HCT116 (cell line): ENCODE measurements at places on chromosomes 6 and 20.

- DNase-seq: no peak
These were observed 10.2 kb upstream of the FOXF2 start for GRCh38 chr6:1379017-1379787.

- DNase-seq: peak; percentile 29
These were observed 47.7 kb downstream of the BANF2 start for GRCh38 chr20:17747431-17747846.

DNA sequence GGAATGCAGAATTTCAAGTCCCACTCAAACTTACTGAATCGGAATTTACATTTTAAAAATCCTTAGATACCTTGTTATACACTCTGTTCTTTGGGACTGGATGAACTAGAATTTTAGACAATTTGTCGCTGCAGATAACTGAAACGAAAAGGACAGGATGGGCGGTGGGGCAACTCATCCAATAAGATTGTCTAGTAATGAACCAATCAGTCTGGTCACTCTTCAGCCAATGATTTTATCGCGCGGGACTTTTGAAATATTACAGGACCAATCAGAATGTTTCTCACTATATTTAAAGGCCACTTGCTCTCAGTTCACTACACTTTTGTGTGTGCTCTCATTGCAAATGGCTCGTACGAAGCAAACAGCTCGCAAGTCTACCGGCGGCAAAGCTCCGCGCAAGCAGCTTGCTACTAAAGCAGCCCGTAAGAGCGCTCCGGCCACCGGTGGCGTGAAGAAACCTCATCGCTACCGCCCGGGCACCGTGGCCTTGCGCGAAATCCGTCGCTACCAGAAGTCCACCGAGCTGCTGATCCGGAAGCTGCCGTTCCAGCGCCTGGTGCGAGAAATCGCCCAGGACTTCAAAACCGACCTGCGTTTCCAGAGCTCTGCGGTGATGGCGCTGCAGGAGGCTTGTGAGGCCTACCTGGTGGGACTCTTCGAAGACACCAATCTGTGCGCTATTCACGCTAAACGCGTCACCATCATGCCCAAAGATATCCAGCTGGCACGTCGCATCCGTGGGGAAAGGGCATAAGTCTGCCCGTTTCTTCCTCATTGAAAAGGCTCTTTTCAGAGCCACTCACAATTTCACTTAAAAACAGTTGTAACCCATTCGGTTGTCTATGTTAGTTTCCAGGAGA lies 41.9 kb upstream of the HFE start:
- DNase-seq: no peak

DNA sequence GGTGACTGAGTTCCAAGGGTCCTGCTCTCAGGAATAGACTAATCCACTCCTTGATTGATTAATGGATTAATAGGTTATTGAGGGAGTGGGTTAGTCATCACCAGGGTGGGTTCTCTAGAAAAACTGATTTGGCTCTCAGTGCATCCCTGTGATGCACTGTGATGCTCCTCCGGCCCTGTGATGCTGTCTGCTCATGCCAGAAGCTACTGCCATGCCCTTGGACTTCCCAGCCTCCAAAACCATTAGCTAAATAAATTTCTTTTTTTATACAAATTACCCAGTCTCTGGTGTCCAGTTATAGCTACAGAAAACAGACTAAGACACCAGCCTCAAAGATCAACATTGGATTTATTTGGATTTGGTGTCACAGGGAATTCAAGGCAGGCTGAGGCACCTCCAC lies 40.4 kb upstream of the CST7 start:
- DNase-seq: no peak

DNA sequence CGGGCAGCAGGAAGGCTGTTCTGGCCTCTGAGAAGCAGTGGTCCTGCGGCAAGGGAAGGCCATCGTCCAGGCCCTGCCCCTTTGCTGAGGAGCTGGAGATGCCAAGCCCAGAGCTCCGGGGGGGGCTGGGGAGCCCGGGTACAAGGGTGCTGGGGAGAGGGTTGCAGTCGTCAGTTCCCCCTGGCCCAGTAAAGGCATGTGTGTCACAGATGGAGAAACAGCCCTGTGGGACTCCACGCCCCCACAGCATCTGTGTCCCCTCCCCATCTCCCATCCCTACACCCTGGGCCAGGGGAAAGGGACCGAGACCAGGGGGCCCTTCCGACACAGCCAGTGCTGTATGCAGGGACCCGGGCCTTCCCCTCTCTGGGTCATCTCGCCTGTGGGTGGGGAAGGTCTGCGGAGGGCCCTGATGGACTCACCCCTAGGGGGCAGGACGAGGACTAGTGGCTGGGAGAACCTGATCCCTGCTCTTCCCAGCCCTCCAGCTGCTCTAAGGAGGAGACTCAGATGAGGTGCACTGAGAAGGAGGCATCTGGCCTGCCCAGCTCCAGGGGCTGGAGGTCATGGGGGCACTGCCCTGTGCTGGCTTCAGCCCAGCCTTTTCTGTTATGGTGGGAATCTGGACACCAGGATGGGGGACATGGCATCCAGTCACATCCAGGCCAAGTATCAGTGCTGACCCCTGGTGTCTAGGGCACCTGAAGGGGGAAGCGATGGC lies 609 bp downstream of the MYL9 start:
- peak; percentile 33 for DNase-seq

- no peak for DNase-seq
These were observed 308.2 kb upstream of the THEMIS start for GRCh38 chr6:128208851-128209580.

- DNase-seq: peak; percentile 46
These were observed 585 bp upstream of the DSE start for GRCh38 chr6:116369964-116370759.

DNA sequence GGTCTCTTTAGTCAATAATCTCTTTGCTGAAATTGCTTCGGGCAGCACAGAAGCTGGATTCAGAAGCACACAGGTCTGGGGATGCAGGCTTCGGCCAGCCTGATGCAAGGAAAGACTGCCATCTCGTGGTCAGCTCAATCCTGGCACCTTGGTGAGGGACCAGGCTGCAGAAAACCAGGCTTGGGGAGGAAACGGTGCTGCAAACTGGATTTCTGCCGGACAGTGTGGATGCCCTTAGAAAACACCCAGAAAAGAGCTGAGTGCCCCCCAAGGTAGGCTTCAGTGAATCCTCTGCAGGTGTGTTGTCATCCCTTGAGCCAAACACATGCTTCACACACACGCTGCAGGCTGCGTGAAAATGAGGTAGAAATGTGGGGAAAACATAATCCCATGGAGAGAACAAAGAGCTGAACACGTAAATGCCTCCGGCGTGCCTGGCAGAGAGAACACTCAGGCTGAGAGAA lies 89.8 kb upstream of the PAX1 start:
- DNase-seq: peak; percentile 26

GRCh38 chr6:47654255-47654654 lies 44.1 kb upstream of the ADGRF4 start:
- no peak for DNase-seq

- DNase-seq: no peak
These were observed 183.6 kb upstream of the GMDS start for GRCh38 chr6:2429032-2429431.

GRCh38 chr6:129105793-129106192 lies 222.9 kb downstream of the LAMA2 start:
- no peak for DNase-seq

DNA sequence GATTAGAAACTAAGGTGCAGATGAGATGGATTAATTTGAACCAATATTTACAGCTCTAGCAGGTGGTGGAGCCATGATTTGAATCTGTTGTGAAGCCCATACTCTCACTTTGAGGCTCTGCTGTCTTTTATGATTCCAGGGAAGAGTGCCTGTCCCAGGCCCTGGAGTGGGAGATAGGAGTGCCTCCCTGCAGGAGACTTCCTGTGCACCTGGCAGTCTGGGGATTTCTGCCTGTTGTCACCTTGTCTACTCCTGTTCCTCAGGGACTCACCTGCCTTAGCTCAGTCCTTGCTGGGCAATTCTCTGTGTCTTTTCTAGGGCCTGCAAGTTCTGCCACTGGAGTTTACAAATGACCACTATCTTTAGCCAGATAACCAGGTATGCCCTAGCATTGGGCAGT lies 46.3 kb downstream of the SCAND1 start:
- DNase-seq: no peak

DNA sequence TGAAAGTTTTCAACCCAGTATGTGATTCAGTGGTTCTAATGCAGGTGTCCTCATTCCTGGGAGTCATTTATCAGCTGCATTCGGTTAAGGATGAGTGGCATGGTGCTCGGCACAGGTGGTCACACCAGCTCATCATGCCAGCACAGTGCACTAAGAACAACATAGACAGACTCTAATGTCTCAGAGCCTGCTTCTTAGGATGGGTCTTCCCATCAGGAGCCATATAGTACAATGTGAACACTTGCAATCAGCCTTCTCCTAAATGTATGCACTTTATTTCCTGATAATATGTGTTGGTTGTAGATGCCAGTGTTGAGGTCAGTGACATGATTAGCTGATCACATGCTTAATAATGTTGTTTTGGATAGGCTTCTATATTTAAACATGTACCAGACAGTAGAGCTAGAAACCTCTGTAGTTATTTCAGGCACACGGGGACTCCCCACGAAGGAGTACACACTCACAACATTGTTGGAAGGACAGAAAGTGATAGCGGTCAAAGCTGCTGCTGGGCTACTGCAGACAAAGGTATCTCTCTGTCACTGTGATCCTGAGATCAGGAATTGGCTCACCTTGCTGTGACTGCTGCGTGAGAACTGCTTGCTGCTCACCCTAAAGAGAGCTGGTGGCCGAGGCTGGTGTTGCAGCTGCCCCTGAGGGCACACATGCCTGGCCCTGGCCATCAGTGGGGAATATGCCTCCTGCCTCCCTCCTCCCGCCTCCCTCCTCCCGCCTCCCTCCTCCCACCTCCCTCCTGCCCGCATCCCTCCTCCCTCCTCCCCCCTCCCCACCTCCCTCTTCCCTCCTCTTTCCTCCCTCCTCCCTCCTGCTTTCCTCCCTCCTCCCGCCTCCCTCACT lies 195.4 kb downstream of the SMOC2 start:
- no peak for DNase-seq

DNA sequence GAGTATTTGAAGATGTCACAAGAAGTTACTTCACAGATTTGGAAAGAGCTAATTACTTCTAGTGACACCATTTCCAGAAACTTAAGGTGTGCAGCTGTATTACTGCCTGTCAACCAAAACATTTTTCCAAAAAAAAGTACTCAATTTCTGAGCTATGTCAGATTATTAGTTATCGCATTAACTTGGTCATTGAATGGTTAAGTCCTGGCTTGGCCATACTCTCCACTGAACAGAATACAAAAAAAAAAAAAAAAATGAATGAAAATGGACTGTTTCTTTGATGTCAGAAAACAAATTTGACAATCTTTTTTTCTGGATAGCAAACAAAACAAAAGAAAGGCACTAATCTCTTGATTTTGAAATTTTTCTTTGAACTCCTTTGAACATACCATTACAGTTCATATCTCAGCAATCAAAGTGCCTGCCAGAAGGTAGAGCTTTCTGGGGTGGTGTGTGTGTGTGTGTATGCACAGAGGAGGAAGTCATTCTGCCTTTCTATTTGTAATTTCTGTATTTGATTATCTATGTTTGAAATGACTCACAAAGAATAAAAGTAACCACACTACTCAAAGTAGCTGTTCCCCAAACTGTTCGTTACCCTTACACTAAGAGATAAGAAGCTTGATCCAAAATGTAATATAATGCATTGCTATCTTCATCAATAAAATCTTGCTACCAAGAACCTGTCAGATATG lies 210.8 kb upstream of the FUT9 start:
- DNase-seq: no peak

- DNase-seq: no peak
These were observed 57.7 kb downstream of the ADNP start for GRCh38 chr20:50873585-50873984.

DNA sequence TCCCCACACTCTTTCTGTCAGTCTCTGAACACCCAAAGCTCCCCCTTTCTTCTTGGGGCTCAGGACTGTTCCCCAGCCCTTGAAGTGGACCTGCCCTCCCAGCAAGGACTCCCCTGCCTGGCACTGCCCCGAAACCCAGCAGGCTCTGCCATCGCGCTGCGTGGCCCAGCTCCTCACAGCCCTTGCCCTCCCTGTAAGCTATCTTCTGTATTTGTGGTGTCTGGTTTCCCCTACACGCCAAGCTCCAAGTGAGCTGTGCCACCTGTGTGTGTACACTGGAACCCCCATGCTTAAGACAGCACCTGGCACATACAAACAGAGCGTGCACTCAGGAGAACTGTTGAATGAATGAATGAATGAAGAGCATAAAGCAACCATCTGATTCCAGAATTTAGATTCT lies 57.7 kb downstream of the TMEM242 start:
- DNase-seq: no peak

DNA sequence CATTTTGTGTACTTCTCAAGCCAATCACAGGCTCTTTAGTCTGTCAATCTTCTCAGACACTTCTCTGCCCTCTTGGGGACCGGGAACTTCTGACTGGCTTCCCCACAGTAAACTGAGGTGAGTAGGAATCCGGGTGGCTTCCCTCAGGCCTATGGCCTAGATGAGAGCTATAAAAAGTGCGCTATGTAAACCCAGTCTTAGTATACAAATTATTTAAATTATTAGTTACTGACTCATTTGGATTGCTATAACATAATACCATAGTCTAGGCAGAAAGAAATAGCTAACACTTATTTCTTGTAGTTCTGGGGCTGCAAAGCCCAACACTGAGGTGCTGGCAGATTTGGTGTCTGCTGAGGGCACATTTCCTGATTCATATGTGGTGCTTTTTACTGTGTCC lies 109.2 kb upstream of the MCHR2 start:
- DNase-seq: no peak

- DNase-seq: no peak
These were observed 219.0 kb downstream of the CDC5L start for GRCh38 chr6:44606504-44606903.

GRCh38 chr20:43650997-43651525 lies 15.9 kb upstream of the MYBL2 start:
- DNase-seq: no peak

DNA sequence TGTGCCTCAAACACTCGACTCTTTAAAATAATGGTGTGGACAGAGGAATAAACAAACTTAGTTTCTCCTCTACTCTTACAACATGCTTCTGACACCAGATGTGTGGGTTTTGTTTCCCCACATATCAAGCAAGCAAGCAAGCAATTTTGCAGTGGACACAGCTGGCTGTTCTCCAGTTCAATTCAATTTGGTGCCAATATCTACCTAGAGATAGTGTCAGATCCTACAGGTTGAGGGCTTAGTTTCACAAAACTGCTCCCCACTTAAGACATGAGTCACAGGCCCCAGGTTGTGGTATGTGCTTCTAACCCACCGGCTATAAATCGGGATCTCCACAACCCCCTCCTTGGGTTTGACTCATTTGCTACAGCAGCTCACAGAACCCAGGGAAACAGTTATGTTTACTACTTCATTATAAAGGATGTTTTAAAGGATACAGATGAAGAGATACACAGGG lies 131.4 kb upstream of the TRAF3IP2 start:
- DNase-seq: no peak

GRCh38 chr20:3635346-3635745 lies 27.9 kb downstream of the GFRA4 start:
- no peak for DNase-seq

- no peak for DNase-seq
These were observed 1.1 kb downstream of the NT5DC1 start for GRCh38 chr6:116101790-116102189.

- no peak for DNase-seq
These were observed at the start of gene PI16 for GRCh38 chr6:36954262-36954931. PI16 (plus strand) TSS chr6:36954738; CDS start chr6:36954761, 23 bp downstream.
